ENCODE measurements at places on chromosomes 4 and X. TPM values are rescaled to one million over a fixed set of nuclear protein-coding genes. Genes with fewer than 3 reads are reported as not detected.

The TCEANC gene
- 5.0 TPM for polyA plus RNA-seq

The UGT2B17 gene
- not detected for polyA plus RNA-seq

The FSTL5 gene
- 6.8 TPM for polyA plus RNA-seq

The GPR143 gene
- polyA plus RNA-seq, result 5.5 TPM

The IL21 gene
- not detected for polyA plus RNA-seq

The TRIM61 gene
- polyA plus RNA-seq, result not detected

The DCTD gene
- polyA plus RNA-seq, result 26.9 TPM

The MFSD8 gene
- polyA plus RNA-seq, result 92.9 TPM

Measured in neural cell (in vitro differentiated cells).